ENCODE measurements at places on chromosomes 7 and 10.

- no peak for DNase-seq
Measured at GRCh38 chr10:22344249-22344648, 1.0 kb upstream of the SPAG6 start.

GRCh38 chr10:95248989-95249388 lies 41.8 kb downstream of the PDLIM1 start:
- no peak for DNase-seq

DNA sequence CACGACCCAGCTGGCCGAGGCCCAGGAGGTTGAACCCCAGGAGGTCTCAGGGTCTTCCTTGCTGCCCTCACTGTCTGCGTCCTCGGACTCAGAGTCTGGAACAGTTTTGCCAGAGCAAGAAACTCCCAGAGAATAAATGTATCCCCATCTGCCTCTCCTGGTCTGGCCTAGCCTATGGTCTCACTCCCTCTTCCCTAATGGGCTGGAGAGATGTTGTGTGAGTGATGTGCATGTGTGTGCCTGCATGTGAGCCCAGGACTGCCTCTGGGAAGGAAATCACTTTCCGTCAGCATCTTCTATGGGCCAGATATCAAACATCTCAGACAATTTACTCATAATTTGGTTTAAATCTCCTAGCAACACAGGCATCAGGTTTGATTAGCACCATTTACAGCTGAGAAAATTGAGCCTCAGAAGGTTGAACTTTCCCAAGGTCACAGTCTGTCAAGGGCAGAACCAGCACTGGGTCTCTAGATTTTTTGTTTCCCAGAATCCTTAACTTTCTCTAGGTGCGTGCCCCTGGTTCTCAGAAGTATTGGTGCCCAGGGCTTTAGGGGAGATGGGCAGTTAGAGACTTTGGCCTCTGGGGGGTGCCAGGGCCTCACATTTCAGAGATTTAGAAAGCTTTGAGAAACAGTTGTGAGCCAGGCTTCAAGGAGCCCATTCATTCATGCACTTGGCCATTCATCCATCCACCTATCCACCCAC lies 4.9 kb downstream of the TMEM270 start:
- peak; percentile 7 for DNase-seq

DNA sequence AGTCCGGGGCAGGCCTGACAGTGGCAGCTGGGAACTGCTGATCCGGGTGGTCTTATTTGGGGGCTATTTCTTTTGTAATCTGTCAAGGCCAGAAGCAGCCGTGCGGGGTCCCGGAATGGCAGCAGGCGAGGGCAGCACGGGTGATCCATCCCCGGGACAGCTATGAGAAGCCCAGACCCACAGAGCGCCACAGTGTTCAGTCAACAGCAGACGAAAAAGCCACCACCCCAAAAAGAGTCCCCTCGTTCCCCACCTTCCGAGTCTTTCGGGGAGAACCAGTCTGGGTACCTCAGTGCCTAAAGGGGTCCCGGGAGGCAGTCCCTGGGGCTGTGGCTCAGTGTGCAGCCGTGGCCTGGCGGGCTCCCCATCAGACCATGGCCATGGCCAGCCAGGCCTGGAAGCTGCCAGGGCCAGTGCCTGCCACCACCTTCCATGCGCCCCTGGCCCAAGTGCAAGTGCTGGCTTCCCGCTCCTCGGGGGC lies 125.1 kb upstream of the KCTD7 start:
- DNase-seq: no peak

DNA sequence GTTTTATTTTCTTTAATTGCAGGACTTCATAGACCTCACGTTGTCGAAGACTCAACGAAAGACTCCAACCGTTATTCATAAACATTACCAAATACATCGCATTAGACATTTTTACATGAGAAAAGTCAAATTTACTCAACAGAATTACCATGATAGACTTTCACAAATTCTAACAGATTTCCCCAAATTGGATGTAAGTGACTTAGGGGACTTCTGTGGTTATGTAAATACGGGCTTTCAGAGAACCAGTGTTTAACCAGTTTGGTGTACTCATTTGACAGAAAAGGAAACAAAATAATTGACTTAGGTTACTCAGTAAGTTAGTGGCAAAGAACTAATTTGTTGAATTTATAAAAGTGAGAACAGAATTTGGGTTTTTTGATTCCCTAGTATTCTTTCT lies 4.2 kb downstream of the GTPBP4 start:
- no peak for DNase-seq
